ENCODE measurements at places on chromosomes 12 and 14.

DNA sequence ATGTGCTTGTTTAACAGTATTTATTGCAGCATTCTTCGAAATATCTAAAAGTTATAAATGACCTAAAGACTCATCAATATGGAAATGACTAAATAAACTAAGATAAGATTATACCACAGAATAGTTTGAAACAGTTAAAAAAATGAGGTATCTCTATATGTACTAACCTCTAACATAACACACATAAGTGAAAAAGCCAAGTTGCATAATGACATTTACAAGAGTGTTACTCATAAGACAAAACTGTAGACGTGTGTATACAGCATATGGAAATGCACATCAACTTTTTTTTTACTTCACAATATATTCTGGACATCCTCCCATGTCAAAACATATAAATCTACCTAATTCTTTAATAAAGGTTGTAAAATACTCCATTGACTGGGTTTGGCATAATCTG, 22.8 kb downstream of the CPM start:
- DNase-seq, result no peak

- no peak for DNase-seq
Observed at GRCh38 chr12:103241184-103241583, 254.6 kb downstream of the C12orf42 start.

DNA sequence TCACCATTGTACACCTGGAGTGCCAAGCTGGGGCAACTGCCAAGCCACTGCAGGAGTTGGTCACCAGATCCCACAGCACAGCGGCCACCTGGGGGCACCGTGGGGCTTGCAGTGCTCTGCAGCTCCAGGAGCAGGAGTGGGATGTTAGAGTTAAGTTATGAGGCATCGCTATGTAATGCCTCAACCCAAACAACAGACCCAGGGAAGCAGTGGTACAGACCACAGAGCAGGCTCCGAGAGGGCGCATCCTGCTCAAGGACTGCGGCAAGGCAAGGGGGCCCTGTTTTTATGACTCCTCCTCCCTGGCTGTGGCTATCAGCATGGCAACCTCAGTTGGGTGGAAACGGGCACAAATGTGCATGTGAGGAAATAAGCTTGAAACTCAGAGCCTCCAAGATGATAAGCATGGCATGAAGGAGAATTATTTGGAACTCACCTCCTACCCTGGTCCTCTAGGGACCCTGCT, 63.1 kb downstream of the ARL6IP4 start:
- peak; percentile 34 for DNase-seq

DNA sequence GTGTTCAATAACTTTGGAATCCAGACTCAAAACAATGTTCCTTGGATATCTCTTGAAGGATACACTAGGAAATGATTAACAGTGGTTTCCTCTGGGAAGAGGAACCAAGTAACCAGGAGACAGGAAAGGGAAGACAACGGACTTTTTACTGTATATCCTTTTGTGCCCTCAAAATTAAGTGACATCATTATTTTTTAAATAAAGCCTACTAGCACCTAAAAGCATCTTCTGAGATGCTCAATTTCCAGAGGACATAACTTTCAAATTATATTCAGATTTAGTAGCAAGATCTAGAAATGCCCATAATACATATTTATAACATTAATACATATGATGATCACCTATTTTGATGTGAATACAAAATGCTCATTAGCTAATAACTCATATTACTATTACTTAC, 6.5 kb downstream of the HECTD1 start:
- DNase-seq, result no peak

GRCh38 chr14:52780893-52781292, 10.5 kb downstream of the GNPNAT1 start:
- no peak for DNase-seq

GRCh38 chr12:2360630-2361170, 307.9 kb downstream of the CACNA1C start:
- DNase-seq, result no peak

DNA sequence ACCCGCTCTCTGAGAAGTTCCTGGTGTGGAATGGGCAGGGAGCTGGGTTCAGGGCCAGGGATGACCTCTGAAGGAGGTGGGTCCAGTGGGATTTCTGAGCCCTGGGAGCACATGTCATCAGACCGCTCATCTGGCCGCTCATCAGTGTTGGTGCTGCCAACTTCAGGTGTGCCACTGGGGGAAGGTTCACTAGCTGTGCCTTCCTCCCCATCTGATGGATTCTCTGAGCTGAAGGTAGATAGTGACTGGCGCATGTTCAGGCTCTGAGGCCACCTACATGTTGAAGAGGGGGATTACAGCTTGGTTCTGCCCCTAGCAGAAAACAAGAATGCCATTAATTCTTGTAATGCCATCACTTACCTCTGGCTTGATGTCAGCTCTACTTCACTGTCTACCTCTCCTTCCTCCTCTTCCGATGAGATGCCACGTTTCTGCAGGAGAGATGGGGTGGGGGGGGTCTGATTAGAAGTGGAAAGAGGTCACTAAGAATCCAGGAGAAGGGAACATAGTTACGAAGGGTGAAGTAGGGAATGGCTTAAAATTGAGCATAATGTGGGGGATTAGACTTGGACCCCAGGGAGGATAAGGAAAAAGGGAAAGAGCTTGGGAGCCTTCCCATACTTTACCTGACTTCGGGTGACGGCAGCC, 17.2 kb downstream of the MAP3K12 start:
- DNase-seq, result no peak

DNA sequence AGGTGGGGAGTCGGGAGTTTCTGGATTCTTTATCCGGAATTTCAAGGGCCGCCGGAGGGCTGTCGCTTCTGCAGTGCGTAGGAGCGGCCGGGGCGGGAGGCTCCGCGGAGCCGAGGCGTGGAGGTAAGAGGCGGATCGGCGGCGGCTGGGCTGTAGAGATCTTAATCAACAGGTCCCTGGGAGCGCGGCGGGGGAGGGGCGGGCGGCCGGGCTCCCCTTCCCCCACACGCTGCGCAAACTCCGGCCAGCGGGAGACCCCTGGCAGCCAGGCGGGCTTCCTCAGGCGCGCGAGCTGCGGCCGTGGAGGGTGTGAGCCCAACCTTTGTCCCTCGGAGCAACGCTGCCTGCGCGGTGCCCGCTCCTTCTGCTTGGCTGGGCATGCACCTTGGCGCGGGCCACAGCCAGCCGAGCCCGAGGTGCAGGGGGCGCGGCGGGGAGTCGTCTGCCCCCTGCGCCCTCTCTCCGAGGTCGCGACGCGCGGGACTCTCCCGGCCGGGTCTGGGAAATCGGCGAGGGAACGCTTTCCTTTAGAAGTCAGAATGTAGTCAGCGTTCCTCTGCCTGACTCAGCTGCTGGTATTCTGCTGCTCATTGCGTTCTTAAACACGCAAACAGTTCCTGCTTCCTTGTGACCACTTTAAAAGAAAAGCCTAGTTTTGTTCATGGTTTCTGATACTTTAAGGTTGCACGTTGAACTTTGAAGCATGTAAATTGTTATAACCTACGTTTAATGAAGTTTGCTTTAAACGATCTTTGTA, at the start of gene PALS1:
Gene PALS1, plus strand, starts transcription at position 25 of the 757 bp plus-strand sequence. CDS start 37,736 bp downstream, outside the sequence.
- DNase-seq, result no peak

GRCh38 chr14:46782281-46782680, 130.7 kb upstream of the RPL10L start:
- DNase-seq, result no peak

DNA sequence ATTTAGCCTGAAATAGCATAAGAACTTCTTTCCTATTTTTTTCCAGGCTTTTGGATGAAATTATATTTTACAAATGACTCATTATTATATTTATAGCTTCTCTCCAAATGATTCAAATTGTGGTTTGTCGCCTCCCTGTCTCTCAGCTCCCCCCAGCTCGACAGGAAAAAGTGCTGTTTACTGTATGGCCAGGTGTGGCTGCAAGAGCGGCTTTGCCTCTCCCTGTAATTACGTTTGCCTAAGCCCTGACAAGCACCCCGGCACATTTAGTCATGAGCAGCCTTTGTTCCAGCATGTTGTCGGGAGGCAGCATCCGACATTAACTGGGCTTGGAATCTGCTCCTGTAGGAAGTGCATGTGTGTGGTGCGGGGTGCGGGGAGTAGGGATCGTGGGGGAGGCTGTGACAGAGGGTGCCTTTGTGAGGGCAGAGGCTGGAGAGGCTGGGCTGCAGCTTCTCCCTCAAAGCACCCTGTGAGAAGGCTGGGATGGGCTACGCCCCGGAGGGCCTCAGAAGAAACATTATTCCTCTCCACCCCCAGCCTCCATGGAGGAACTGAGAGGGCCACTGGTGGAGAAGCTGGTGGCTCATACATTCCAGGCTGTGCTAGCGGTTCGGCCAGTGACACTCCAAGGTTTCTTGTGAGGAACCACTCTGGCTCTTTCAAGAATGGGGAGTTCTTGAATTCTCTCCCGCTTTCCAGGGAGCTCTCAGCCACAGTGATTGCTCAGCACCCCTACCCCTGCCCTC, 42.1 kb upstream of the CTDSP2 start:
- no peak for DNase-seq

DNA sequence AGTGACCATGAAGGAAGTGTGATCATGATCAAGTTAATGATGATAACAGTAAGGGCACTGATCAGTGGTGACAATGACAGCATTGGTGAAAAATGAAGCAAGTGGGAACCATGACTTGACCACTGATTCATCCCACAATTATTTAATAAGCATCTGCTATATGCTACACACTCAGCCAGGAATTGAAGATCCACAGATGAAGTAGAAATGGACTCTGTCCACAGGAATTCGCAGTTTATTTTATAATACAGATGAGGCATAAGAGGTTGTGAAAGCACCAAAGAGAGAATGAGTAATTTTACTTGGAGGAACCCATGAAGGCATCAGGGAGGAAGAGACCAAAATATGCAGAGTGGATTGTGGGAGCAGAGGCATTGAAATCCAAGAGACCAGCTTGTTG, 33.8 kb upstream of the SMUG1 start:
- DNase-seq, result no peak

GRCh38 chr14:31560759-31561154, 447 bp upstream of the NUBPL start:
- DNase-seq, result no peak

DNA sequence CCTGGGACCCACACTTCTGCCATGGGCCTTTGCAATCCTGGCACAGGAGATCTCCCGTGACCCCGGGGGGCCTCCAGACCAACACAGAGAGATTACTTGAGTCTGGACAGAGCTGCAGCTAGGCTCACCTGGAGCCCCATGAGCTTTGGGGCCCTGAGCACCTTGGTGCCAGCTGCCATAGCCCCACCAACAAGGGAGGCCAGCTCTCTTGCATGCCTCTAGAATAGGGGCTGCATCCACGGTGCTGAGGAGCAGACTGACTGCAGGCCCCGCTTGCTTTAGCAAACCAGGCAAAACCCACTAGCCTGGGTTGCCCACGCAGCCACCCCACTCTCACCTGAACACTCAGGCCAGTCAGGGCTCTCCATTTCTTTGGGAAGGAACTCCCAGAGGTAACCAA, 3.7 kb upstream of the OR4N2 start:
- no peak for DNase-seq

DNA sequence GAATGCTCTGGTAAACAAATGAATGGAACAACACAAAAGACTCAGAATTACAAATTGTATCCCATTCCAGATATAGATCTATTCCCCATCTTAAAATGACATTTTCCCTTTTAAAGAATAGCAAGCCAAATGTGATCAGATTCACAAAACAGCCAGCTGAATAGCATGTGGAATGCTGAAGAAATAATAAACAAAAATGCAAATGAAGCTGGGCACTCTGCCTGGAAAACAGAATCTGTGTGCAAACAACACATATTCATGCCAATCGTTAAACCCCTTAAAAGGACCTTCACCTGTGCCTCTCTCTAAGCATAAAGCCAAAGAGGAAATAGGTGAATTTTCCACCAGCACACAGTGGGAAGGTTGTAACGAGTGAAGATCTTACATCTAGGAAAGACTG, 67.9 kb upstream of the PDZRN4 start:
- no peak for DNase-seq

DNA sequence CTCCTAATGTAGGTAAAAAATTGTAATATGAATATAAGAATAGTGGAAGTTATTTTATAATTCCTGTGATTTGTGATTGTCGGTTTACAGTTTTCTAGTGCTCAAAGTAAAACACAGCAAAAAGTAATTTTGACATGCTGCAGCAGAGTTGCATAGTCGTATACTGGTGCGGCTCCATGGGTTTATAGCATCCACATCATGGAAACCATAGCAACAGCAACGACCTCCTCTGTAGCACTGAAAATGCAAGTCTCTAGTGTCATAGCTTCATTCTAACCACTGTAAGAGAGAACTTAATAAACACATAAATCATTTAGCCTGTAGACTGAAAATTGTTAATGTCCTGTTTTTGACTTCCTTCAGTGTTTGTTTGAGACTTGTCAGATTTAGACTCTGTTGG, 574.3 kb downstream of the KCNH5 start:
- DNase-seq, result no peak

- no peak for DNase-seq
Observed at GRCh38 chr12:80282226-80282625, 161.8 kb upstream of the PTPRQ start.

- no peak for DNase-seq
Observed at GRCh38 chr14:64438181-64438841, 27.0 kb upstream of the AKAP5 start.

DNA sequence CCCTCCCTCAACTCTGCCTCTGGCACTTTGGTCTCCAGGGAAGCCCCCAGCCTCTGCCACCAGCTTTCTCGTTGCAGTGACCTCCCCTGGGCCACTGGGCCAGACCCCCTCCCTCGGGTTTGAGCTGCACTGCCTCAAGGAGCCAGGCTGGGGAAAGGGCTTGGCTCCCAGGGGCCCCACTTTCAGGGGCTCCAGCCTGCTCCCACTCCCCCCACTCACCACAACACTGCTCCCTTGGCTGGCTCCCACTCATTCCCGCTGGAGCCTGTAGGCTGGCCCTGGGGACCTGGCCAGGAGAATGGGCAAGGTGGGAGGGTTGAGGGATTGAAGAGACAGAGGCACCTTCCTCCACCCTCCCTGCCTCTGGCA, 19.3 kb upstream of the KIF26A start:
- no peak for DNase-seq

- no peak for DNase-seq
Observed at GRCh38 chr12:70469221-70469820, 103.2 kb downstream of the KCNMB4 start.

DNA sequence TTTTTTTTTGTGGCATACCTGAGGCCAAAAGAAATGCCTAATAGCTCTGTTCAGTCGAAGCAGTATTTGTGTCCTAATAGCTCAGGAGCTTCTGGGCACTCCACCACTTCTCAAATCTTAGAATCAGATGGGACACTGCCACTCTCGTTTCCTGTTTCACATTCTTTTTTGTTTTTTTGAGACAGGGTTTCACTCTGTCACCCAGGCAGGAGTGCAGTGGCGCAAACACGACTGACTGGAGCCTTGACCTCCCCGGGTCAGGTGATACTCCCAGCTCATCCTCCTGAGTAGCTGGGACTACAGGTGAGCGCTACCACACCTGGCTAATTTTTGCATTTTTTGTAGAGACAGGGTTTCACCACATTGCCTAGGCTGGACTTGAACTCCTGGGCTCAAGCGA, 52.7 kb downstream of the SPPL3 start:
- DNase-seq, result no peak

DNA sequence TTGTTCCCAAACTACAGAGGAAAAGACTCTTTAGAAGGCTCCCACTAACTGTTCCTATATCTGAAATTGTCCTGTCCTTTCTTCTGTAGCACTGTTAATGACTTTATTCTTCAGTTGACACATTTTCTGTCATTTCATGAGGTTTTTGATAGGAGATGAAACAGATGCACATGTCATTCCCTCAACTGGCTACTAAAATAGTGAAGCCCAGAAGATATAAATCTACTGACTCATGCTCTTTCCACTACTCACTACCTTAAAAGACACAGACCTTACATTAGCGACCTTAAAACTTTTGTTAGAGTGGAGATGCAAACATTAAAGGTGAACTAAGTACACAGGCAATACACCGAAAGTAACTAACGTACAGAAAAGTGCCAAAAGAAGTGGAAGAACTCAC, 59.5 kb upstream of the ANKS1B start:
- DNase-seq, result no peak

GRCh38 chr12:76519538-76519937, 40.0 kb downstream of the OSBPL8 start:
- no peak for DNase-seq

Data from effector memory CD4-positive, alpha-beta T cell (primary cell).